ENCODE measurements at places on chromosomes 13 and 19.

GRCh38 chr19:16509141-16510061, 13.2 kb downstream of the C19orf44 start:
- DNase-seq: no peak

- peak; percentile 19 for DNase-seq
These were observed 2.1 kb downstream of the EFNB2 start for GRCh38 chr13:106533101-106533942.

GRCh38 chr13:44022196-44022595, 142.5 kb downstream of the LACC1 start:
- DNase-seq: no peak

DNA sequence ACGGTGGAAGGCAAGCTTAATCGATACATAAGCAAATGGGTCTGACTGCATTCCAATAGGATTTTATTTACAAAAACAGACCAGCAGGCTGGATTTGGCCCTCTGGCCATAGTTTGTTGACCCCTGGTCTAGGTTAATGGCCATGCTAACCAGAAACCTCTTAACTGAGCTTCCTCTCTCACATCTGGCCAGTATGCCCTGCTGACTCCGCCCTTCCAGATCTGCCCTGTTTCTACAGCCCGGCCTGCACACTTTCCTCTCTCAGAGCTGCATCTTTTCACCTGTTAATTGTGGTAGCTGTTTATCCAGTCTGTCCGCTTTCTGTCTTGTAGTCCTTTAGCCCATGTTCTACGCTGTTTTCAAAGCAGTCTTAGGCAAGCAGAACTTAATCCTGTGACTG, 25.6 kb downstream of the EDNRB start:
- no peak for DNase-seq

GRCh38 chr13:113406321-113407102, 42.6 kb upstream of the GRTP1 start:
- no peak for DNase-seq

GRCh38 chr19:2081873-2082810, 14.0 kb downstream of the MOB3A start:
- DNase-seq: peak; percentile 85

- no peak for DNase-seq
These were observed 144.9 kb upstream of the SOX1 start for GRCh38 chr13:111922086-111922485.

GRCh38 chr19:7819337-7819736, 10.7 kb upstream of the EVI5L start:
- DNase-seq: no peak

GRCh38 chr19:23343434-23344010, 51.7 kb downstream of the ZNF91 start:
- no peak for DNase-seq

DNA sequence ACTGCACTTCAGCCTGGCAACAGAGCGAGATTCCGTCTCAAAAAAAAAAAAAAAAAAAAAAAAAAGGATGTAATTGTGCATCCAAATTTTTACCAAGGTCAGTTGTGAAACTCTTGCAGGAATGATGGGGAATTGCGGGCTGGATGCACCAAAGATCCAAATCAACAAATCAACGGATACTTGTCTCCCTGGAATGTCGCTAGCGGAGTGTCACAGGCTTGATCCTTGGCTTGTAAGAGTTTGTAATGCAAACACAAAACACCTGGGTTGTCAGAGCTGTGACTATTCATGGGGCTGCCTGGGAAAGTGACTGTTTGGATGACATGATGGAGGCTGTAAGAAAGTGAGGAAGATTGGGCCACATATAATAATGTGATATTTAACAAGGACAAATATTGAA, 4.2 kb downstream of the KANK3 start:
- no peak for DNase-seq

DNA sequence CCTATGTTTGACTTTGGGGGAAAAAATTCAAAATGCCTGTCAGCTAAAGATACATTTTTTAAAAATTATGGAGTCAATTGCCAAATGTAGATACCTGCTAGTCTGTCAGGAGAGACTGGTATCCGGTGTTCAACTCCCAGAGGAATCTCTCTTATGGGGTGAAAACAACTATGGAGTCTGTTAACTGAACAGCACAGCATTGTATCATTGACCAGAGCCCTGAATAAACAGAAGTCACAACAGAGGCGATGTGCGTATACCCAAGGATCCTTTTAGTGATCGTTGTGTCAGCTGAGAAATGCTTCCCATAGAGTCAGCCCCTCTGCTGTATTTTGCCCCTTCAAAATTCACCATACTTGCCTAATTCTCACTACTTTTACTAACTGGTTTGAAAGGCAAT, 257.3 kb downstream of the GPC5 start:
- no peak for DNase-seq

- DNase-seq: no peak
These were observed 11.4 kb downstream of the TMEM255B start for GRCh38 chr13:113770441-113770840.

- no peak for DNase-seq
These were observed 4.2 kb downstream of the PGPEP1 start for GRCh38 chr19:18344582-18344950.

GRCh38 chr19:46296722-46297461, at the start of gene HIF3A:
Gene HIF3A (plus strand): TSS chr19:46297042. CDS start chr19:46297077, 35 bp downstream.
- DNase-seq: no peak
